Kidney epithelial cell (primary cell): ENCODE measurements at places on chromosomes 2 and 18.

DNA sequence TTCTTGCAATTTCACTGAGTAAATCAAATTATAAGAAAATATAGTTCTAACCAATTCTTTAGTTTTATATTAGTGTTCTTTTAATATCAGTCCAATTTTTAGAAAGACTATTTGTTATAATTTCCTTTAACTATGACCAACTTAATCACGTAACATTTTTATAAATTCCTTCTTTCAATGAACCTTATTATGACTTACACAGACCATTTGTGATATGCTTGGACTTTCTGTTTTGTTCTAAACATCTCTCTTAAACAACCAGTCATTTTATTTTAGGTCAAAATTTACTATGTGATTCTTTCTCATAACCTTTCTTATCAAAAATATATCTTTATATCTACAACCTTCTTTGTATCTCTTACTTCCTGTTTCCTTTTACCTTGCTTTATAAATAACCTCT, 39.5 kb upstream of the DYNAP start:
- no peak for DNase-seq

DNA sequence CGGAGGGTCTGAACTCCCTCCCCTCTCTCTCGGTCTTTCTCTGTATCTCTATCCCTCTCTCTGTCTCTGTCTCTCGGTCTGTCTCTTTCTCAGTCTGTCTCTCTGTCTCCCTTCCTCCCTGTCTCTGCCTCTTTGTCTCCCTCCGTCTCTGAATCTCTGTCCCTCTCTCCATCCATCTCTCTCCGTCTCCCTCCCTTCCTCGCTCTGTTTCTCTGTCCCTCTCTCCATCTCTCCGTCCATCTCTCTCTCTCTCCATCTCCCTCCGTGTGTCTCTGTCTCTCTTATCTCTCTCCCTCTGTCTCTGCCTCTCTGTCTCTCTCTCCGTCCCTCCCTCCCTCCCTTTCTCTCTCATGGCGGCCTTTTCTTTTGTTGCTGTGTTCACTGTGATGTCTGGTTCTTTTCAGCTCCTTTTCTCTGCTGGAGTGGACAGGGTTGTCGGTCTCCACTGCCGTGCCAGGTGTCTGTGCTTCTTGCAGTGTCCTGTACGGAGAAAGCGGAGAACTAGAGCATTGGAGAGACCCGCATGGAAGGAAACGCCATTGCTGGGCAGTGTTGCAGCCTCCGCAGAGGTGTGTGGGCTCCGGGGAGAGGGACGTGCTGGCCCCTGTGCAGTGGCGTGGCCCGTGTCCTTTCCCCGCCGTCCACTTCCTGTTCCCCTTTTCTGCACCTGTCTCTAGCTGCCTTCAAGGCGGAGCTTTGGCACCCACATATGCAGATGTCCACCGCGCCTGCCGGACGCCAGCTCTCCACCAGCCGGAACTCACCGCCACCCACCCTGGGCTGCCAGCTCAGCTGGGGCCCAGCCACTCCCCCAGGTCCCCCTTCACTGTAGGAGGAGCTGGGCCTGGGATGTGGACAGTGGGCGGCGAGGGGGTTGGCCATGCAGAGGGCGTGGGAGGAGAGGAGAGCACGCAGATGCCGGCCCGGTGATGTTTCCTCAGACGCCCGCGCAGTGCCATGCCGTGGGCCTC, 113.1 kb downstream of the NFATC1 start:
- no peak for DNase-seq

DNA sequence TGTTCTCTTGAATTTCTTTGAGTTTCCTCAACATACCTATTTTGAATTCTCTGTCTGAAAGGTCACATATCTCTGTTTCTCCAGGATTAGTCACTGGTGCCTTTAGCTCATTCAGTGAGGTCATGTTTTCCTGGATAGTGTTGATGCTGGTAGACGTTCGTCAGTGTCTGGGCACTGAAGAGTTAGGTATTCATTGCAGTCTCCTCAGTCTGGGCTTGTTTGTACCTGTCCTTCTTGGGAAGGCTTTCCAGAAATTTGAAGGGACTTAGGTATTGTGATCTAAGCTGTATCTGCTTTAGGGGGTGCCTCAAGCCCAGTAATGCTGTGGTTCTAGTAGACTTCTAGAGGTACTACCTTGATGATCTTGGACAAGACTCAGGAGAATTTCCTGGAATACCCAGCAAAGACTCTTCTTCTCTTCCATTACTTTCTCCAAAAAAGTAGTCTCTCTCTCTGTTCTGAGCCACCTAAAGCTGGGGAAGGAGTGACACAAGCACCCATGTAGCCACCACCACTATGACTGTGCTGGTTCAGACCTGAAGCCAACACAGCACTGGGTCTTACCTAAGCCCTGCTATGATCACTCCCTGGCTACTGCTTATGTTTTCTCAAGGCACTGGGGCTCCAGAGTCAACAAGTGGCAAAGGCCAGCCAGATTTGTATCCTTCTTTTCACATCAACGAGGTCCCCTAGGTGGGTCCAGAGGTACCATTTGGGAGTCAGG, 852.0 kb downstream of the BCL11A start:
- no peak for DNase-seq

DNA sequence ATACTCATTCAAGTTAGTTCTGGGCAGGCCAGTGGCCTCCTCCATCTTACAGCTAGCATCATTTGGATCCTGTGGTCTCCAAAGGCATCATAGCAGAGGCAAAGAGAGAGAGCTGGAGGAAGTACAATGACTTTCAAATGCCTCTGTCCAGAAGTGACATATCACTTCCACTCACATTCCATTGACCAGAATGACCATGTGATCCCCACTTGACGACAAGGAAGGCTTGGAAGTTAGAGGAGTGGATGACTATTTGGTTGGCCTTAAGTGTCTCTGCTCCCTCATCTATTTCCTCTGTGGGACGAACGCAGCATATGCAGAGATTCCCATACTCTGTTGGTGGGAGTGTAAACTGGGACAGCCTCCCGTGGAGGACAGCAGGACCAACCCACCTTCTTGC, 27.8 kb upstream of the MLPH start:
- no peak for DNase-seq

GRCh38 chr2:198712485-198712884, 745.3 kb downstream of the SATB2 start:
- DNase-seq, result no peak

DNA sequence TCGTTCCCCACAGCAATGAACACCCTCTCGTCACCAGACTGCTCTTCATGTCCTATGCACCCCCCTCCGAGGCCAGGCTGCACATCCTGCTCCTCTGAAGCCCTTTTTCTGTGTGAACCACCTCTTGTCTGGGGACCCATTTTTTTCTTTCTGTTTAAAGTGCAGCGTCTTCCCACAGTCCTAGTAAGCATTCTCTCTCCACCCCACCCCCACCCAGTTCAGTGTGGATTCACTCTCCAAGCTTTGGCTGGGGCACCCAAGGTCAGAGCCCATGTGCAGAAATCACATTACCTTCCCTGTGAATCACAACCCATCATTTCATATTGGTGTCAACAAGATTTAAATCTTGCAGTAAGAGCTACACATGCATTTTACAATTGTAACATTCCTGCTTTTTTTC, 26.4 kb upstream of the PKDCC start:
- DNase-seq, result no peak

DNA sequence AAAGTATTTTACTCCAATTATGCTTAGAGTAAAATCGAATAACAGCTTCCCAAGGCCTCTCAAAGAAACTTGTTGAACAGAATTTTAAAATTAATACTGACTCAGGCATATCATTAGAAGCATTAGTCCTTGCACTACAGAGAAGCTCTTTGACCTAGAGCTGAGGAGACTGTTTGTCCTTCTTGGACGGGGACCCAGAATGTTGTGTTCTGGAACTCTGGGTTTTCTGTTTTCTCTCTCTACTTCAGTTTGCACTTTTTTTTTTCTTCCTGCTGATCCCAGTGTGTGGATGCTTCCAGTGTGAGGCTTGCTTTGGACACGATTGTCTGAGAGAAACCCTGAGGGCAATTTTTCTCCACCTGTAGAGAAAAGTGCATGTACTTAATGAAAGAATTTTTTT, 847.6 kb downstream of the SOCS6 start:
- DNase-seq, result no peak

- DNase-seq, result peak; percentile 38
Observed at GRCh38 chr2:80351231-80351630, 46.7 kb upstream of the LRRTM1 start.

DNA sequence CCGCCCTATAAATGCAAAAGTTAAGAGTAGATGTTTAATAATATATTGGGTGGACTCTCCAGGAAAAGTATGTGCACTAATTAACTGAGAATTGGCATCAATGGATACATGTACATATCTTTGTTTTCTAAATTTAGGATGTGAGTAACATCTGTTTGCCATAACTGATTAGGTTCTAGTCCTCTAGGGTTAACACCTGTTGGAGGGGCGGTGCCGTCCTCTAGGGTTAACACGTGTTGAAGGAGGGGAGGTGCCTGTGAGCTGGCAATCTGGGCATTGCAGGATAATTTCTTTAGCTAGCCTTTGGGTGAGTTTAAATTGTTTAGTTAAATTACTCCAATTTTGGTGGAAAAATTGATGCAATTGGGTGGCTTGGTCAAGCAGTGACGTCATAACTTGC, 30.9 kb downstream of the HTR2B start:
- no peak for DNase-seq

DNA sequence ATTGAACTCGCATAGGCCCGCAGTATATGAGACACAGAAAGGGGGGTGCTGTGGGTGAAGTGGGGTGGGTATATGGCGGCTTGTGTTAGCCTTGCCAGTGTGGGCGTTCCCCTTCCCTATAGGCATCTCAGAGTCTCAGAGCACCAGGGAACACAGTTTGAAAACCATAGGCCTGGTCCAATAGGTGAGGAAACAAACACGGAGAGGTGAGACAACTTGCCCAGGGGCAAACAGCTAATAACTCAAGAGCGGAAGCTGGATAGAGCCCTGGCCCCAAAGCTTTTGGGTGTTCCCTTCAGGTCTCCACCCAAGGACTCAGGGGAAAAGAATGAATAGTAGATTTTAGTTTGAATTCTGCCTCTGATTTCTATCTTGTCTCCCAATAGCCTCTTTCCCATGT, 7.9 kb downstream of the LIPG start:
- no peak for DNase-seq

DNA sequence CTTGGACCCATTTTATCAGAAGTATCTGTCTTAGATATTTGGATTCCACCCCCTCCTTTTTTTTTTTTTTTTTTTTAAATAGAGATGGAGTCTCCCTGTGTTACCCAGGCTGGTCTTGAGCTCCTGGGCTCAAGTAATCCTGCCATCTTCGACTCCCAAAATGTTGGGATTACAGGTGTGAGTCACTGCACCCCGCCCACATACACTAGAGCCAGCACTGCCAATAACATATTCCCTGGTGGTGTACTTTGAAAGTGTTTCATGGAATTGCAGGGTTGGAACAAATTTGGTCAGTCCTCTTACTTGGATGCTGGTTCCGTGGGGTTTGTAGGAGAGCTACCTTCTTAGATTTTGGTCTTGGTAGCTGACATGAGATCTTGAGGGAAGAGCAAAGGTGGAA, 15.0 kb downstream of the PDCL3 start:
- no peak for DNase-seq

DNA sequence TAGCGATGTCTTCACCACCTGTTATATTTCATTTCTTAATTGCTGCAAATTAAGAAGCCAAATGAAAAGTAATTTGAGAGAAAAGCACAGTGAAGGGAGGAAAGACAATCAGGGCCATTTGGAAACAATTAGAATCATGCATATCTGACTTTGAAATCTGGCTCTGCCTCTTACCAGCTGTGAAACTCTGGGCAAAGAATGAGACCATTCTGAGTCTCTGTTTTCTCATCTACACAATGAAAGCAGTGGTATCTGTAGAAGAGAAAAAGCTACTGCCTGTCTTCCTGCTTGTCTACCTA, 334.5 kb upstream of the CYRIA start:
- no peak for DNase-seq

- no peak for DNase-seq
Observed at GRCh38 chr2:76984359-76984758, 537.8 kb downstream of the LRRTM4 start.

DNA sequence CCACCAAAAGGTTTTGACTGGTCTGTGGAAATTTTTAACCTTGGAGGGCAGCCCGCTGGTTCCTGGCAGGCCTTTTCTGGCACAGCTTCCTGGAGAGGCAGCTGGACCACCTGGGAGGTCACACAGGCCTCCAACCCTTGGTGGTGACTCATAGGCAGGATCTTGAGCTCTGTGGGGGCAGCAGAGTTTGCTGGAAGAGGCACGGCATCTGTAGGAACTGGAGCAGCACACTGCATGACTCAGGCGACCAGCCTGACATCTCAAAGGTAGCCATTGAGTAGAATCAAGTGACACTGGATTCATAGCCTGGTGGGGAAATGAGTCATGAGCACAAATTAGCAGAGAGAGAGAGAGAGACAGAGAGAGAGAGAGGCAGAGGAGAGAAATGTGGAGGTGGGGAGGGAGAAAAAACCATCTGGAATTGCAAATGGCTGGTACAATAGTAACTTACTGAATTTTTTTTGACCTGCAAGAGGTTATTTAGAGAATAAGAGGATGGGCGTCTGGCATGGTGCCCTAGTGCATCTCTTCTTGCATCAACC, 57.4 kb downstream of the TRPM8 start:
- DNase-seq, result peak; percentile 100

- DNase-seq, result peak; percentile 48
Observed at GRCh38 chr2:203685081-203685621, 21.3 kb upstream of the CD28 start.

- DNase-seq, result no peak
Observed at GRCh38 chr2:222477962-222478608, 53.7 kb downstream of the SGPP2 start.

DNA sequence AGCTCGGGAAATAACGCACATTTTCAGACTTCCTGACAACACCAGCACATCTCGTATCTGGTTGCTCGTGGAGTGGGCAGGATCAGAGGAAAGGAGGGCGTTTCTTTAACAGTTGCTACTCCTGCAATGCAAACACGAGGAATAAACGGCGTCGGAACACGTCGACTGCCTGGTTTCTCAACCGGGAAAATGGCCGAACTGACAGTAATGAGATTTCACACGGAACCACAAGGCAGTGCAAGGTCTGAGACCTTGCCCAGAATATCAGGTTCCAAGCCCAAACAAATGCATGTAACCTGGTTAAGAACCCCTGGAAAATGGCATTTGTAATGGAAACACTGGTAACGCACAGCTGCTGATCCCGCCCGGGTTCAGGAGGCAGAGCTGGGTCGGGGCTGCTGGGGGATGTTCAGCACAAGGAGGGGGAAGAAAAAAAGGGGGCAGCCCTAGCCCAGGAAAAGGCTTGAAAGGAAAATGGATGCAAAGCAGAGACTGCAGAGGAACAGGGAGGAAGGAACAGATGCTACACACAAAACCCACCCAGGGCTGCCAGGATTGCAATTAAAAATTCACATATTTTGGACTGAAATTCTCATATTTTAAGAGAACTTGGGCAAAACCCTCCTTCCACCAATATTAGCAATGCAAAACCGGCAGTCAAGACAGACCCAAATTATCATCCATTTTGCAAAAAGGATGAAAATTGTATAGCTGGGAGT, 61.6 kb upstream of the KLHL29 start:
- no peak for DNase-seq

GRCh38 chr2:9631553-9631819, 689 bp upstream of the YWHAQ start:
- DNase-seq, result no peak

DNA sequence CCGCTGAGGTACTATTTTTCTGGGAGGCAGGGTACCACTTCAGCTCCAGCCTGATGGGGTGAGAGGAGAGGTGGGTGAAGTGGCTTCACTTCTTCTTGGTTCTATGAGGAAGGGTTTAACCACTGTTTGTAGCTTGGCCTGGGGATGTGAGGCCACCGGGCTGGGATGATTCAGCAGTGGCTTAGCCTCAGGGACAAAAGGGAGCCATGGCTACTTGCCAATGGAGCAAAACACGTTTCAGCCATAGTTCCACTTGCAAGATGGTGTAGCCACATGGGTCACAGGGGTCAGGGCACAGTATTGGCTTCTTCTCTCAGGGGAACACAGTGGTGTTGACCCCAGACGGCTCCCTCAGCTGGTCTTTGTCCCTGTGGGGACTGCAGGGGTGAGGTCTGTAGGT, 14.9 kb downstream of the ZDBF2 start:
- no peak for DNase-seq
